ENCODE measurements at places on chromosomes 3 and 15. TPM values are rescaled to one million over a fixed set of nuclear protein-coding genes. Genes with fewer than 3 reads are reported as not detected.

GRCh38 chr15:41106947-41107346 is 9.1 kb downstream of the INO80 start:
- no peaks in the 10 kb centered on the region for H3K27me3 ChIP-seq
- no peak overlapping the region for H3K4me3 ChIP-seq
- peaks cover 17% of the 10 kb centered on the region for H3K4me1 ChIP-seq
- peaks cover 10% of the 10 kb centered on the region for H3K36me3 ChIP-seq

DNA sequence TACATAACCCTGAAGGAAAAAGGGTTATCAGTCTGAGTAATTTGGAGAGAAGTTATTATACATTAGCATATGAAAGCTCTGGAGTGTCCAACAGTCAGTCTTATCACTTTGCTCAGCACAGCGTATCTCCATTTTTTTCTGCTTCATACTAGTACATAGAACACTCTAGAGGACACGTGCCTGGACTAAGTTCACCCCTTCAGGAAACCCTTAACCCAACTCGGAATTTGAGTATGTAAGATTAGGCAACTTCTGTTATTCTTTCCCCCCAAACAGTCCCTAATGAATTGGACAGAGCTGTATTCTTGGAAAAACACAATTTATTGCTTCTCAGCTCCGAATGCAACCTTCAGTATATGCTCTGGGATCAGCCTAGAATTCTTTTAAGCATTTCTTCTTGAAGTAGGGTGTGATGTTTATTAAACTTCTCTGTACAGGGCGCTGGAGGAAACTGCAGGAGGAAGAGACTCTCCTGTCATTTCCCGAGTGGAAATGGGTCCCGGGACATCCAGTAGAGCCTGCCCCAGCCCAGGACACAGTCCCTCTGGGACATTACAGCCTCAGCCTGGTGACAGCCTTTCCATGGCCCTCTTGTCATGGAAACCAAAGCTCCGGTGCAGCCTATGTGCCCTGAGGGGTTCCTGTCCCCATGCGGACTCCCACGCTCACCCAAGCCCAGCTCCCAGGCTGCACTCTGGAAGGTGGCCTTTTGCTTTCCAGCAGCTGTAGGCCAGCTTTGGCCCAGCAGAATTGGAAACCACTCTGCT is 37.3 kb upstream of the CMTM8 start:
- H3K4me1 ChIP-seq, result no peaks in the 10 kb centered on the region
- H3K27me3 ChIP-seq, result peaks cover 4% of the 10 kb centered on the region
- no peak overlapping the region for H3K4me3 ChIP-seq
- no peaks in the 10 kb centered on the region for H3K36me3 ChIP-seq
- no peak overlapping the region for H3K27ac ChIP-seq

GRCh38 chr3:172476347-172476746 is 28.1 kb upstream of the GHSR start:
- no peak for DNase-seq
- no peak overlapping the region for H3K27ac ChIP-seq
- H3K36me3 ChIP-seq, result no peaks in the 10 kb centered on the region

- H3K4me1 ChIP-seq, result no peaks in the 10 kb centered on the region
- DNase-seq, result no peak
- no peaks in the 10 kb centered on the region for H3K27me3 ChIP-seq
- H3K36me3 ChIP-seq, result no peaks in the 10 kb centered on the region
- H3K4me3 ChIP-seq, result no peak overlapping the region
Observed at GRCh38 chr3:77468626-77469020, 428.7 kb downstream of the ROBO2 start.

GRCh38 chr15:99328106-99329072 is 77.1 kb downstream of the LRRC28 start:
- no peaks in the 10 kb centered on the region for H3K27me3 ChIP-seq
- DNase-seq, result no peak
- no peak overlapping the region for H3K27ac ChIP-seq
- no peaks in the 10 kb centered on the region for H3K36me3 ChIP-seq
- peaks cover 27% of the 10 kb centered on the region for H3K4me1 ChIP-seq

DNA sequence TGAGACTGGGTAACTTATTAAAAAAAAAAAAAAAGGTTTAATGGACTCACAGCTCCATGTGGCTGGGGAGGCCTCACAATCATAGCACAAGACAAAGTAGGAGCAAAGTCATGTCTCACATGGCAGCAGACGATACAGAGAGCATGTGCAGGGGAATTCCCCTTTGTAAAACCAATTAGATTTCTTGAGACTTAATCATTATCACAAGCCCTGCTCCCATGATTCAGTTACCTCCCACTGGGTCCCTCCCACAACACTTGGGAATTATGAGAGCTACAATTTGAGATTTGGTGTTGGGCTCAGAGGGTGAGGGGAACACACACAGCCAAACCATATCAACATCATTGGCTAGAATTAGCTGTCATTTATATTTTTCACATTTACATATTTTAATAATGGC is 221.0 kb downstream of the RSRC1 start:
- H3K4me3 ChIP-seq, result no peak overlapping the region
- no peak for DNase-seq
- peaks cover 12% of the 10 kb centered on the region for H3K36me3 ChIP-seq
- no peaks in the 10 kb centered on the region for H3K4me1 ChIP-seq
- no peaks in the 10 kb centered on the region for H3K27me3 ChIP-seq

GRCh38 chr15:88918738-88919137 is 5.6 kb upstream of the MFGE8 start:
- H3K27ac ChIP-seq, result no peak overlapping the region
- H3K36me3 ChIP-seq, result no peaks in the 10 kb centered on the region
- H3K4me1 ChIP-seq, result peaks cover 19% of the 10 kb centered on the region
- no peak overlapping the region for H3K4me3 ChIP-seq

GRCh38 chr3:9916346-9916733 is 558 bp upstream of the IL17RC start:
- no peaks in the 10 kb centered on the region for H3K36me3 ChIP-seq
- H3K4me3 ChIP-seq, result peak overlapping the region; percentile 70
- H3K27ac ChIP-seq, result no peak overlapping the region
- H3K4me1 ChIP-seq, result peaks cover 17% of the 10 kb centered on the region
- peaks cover 6% of the 10 kb centered on the region for H3K27me3 ChIP-seq

DNA sequence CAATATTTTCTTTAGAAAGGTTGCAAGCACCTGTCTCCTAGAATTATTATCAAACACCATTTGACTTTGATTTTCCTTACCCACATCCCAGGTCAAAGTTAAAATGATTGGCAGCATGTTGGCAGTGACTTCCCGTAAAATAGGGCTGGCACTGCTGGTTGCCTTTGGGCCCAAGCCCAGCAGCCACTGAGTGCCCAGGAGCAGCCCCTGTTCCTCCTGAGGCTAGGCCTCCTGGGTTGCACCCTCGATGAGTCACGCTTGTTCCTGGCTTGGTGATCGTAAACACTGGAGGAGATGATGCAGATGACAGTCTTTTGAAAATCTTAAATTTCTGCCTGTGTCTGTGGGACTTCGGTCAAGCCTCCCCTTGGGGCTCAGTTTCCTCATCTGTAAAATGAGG is 290.0 kb downstream of the TLE3 start:
- H3K4me1 ChIP-seq, result peaks cover 18% of the 10 kb centered on the region
- H3K36me3 ChIP-seq, result no peaks in the 10 kb centered on the region
- H3K4me3 ChIP-seq, result no peak overlapping the region
- peaks cover 6% of the 10 kb centered on the region for H3K27me3 ChIP-seq
- no peak overlapping the region for H3K27ac ChIP-seq

DNA sequence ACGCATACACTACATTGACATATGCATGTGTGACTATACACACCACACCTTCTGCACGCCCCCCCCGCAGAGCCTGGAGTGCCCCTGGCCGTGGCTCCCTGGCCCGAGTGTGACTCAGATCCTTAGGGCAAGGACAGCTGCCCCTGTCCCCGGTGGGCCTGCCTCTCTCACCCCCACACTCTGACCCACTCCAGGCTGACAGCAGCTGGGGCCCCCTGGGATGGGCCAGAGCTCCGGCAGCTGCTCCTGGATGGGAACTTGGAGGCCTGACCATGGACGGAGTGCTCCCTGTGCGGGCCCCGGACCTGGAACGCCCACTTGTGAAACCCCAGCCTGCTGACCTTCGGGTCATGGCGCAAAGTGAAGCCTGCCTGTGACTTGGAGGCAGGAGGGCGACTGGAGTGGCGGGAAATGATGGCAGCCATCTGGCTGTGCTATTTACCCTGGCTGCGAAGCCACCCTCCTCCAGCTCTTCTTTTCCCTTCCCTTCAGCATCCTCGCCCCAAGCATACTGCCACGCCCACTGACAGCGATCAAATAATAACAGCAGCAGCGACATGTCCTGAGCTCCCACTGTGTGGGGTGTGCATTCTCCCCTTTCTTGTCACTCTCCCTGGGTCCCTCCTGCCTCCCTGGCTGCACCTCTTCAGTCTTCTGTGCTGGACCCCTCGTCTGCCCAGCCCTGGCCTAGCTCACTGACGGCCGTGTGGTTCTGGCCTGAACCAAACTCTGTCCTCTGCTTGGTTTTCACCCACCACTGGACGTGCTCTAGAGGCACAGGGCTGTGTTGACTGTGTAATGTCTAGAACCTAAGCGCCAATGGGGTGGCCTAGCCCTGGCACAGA is 90.7 kb upstream of the MEF2A start:
- H3K36me3 ChIP-seq, result no peaks in the 10 kb centered on the region
- no peak for DNase-seq
- no peak overlapping the region for H3K27ac ChIP-seq
- no peak overlapping the region for H3K4me3 ChIP-seq
- H3K27me3 ChIP-seq, result peaks cover 2% of the 10 kb centered on the region

GRCh38 chr3:56591262-56591661 is 34.3 kb downstream of the CCDC66 start:
- peak overlapping the region; percentile 0 for H3K27ac ChIP-seq
- H3K4me1 ChIP-seq, result peaks cover 38% of the 10 kb centered on the region
- H3K36me3 ChIP-seq, result peaks cover 32% of the 10 kb centered on the region
- no peaks in the 10 kb centered on the region for H3K27me3 ChIP-seq
- no peak for DNase-seq

- no peaks in the 10 kb centered on the region for H3K27me3 ChIP-seq
- H3K4me1 ChIP-seq, result no peaks in the 10 kb centered on the region
- H3K4me3 ChIP-seq, result no peak overlapping the region
- DNase-seq, result no peak
- no peaks in the 10 kb centered on the region for H3K36me3 ChIP-seq
Observed at GRCh38 chr15:100941536-100941935, 22.4 kb downstream of the LRRK1 start.

GRCh38 chr3:171841620-171842000 is 1.5 kb upstream of the TMEM212 start:
- no peaks in the 10 kb centered on the region for H3K36me3 ChIP-seq
- no peak overlapping the region for H3K4me3 ChIP-seq
- DNase-seq, result no peak
- H3K27me3 ChIP-seq, result peaks cover 12% of the 10 kb centered on the region
- H3K4me1 ChIP-seq, result peaks cover 7% of the 10 kb centered on the region

DNA sequence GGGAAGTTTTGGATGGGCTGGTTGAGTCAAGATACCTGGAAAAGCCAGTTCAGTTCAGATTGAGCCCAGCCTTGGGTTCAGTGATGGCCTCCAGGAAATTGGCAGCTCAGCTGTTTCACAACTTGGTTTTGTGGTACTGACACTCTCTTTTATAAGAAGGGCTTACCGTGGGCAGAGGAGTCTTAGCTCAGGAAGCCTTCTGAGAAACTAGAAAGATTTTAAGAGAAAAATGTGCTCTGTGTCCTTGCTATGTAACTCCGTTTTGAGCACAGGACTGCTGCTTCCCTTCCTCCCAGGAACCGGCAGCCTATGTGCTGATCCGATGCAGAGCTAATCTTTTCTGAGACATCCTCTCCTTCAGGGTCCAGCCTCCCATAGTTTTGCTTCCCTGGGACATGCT is 46.6 kb upstream of the RASGRP1 start:
- peaks cover 2% of the 10 kb centered on the region for H3K36me3 ChIP-seq
- H3K4me3 ChIP-seq, result peak overlapping the region; percentile 62
- H3K27ac ChIP-seq, result peak overlapping the region; percentile 89
- DNase-seq, result peak; percentile 83
- no peaks in the 10 kb centered on the region for H3K27me3 ChIP-seq

DNA sequence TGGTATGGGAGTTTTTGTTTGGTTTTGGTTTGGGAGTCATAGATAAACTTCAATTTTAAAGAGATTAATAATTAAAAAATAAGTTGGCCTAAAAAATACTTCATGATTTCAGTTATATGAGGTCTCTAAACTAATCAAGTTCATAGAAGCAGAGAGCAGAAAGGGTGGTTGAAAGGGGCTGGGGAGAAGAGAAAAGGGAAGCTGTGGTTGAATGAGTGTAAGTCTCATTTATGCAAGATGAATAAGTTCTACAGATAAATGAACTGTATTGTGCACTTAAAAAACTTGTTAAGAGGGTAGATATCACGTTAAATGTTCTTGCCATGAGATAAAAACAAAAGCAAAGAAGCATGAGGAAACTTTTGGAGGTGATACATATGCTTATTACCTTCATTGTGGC is 188.7 kb downstream of the NSUN3 start:
- H3K27me3 ChIP-seq, result peaks cover 6% of the 10 kb centered on the region
- H3K4me3 ChIP-seq, result no peak overlapping the region
- no peak overlapping the region for H3K27ac ChIP-seq
- no peak for DNase-seq

DNA sequence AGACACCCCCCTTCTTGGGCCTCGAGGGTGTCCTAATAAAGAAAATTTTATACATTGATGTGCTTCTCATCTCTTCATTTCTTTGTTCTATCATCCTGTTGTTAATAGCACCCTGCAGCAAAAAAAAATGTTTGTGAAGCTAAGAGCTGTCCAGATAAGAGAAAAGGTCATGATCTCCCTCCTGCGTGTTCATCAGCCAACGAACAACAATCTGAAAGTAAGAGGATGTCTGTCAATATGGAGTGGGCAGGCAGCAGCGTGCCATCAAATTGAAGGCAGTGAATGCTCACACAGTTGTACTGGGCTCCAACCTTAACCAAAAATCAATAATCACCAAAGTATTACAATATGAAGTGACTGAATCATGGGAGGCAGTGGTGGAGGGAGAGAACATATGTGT is 418.6 kb upstream of the ONECUT1 start:
- no peaks in the 10 kb centered on the region for H3K36me3 ChIP-seq
- H3K4me3 ChIP-seq, result no peak overlapping the region
- H3K27ac ChIP-seq, result no peak overlapping the region
- peaks cover 4% of the 10 kb centered on the region for H3K27me3 ChIP-seq
- no peak for DNase-seq

The LOXL1 gene
- 2.8 TPM for total RNA-seq

The P4HTM gene
- total RNA-seq, result 25.0 TPM

The GANC gene
- 22.2 TPM for total RNA-seq

The GOLGA8R gene
- total RNA-seq, result 3.1 TPM

The KCNAB1 gene
- not detected for total RNA-seq

The CKMT1A gene
- 0.32 TPM for total RNA-seq

The UACA gene
- total RNA-seq, result 2.8 TPM

The RPL4 gene
- total RNA-seq, result 5,254 TPM

The PLOD2 gene
- 0.65 TPM for total RNA-seq

The ADGRG7 gene
- total RNA-seq, result 21.2 TPM

The WNT7A gene
- total RNA-seq, result not detected
